LoVo (cell line): ENCODE measurements at places on chromosomes 3 and 15.

DNA sequence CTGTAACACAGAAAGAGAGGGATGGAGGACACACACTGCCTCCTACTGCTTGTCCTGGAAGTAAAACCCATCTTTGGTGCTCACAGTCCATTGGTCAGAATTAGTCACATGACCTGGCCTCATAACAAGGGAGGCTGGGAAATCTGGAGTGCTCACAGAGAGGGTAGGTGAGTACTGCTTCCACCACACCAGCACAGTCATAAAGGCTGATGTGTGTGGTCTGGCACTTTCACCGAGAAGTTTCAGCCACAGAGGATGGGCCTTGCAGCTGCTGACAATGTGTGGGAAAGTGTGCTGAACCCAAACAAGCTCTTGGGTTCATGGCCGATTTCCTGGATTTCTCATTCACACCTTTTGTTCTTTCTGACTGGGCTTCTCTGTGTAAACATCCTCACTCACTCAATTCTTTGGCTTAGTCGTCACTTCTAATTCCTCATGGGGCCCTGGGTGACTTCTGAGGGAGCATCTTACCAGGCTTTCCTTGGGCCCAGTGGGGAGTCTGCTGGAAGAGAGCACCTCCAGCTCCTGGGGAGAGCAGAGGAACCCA lies 100.7 kb downstream of the ASB7 start:
- DNase-seq = no peak

GRCh38 chr3:114405202-114405990 lies 111.6 kb downstream of the TIGIT start:
- DNase-seq = no peak

- DNase-seq = peak; percentile 10
Observed at GRCh38 chr15:100601163-100601562, 821 bp downstream of the LINS1 start.

DNA sequence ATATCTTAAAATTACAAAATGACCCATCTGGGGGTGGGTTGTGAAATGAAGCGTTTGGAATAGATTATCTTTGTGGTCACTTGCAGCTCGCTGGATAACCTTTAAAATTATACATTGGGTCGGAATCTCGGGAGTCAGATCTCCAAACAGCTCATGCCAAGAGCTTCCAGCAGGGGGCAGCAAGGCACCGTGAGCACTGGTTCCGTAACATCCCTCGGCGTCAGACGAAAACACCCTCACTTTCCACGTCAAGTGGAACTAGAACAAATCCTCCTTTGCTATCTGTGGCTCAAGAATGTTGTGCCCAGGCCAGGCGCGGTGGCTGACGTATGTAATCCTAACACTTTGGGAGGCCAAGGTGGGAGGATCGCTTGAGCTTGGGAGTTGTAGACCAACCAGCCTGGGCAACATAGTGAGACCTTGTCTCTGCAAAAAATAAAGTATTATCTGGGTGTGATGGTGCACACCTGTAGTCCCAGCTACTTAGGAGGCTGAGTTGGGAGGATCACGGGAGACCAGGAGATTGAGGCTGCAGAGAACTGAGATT lies 31.1 kb downstream of the UMPS start:
- DNase-seq = peak; percentile 73

DNA sequence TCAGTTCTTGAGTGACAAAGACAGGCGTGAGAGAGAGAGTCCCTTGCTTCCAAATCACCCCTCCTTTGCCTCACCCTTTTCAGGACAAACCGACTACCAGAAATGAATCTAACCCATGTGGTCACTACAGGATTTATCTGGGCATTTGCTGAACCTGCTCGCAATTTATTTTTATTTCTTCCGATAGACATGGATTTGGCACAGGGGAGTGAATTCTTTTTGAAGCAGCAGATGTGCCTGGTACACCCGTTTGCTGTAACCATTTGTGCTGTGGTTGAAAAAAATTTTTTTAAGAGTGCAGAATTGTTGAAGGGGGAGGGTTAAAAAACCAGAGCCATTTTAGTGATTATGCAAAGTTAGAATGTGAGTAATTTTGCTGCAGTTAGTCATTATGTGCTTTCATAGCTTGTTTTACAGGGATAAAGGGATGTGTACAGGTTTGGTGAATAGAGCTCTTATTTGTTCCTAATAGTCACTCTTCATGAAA lies 442.0 kb downstream of the LPP start:
- DNase-seq = no peak

GRCh38 chr3:52204337-52205073 lies 6.5 kb downstream of the ALAS1 start:
- no peak for DNase-seq

- no peak for DNase-seq
Observed at GRCh38 chr15:85333132-85333831, 47.1 kb upstream of the AKAP13 start.

DNA sequence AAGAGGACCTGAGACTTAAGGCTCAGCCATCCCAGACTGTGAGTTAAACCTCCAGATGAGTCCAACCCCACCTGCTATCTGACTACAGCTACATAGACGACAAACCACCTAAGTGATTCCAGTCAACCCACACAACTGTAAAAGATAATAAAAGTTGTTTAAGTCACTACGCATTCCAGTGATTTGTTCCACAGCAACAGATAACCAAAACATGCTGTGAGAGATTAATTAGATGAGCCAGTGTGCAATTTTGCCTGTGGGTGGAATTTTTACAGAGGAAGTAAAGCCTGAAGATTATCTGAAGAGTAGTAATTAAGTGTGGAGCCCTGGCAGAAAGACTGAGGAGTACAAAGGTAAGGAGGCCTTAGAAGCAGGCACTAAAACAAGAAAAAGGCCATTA lies 5.4 kb downstream of the BTBD1 start:
- peak; percentile 34 for DNase-seq

DNA sequence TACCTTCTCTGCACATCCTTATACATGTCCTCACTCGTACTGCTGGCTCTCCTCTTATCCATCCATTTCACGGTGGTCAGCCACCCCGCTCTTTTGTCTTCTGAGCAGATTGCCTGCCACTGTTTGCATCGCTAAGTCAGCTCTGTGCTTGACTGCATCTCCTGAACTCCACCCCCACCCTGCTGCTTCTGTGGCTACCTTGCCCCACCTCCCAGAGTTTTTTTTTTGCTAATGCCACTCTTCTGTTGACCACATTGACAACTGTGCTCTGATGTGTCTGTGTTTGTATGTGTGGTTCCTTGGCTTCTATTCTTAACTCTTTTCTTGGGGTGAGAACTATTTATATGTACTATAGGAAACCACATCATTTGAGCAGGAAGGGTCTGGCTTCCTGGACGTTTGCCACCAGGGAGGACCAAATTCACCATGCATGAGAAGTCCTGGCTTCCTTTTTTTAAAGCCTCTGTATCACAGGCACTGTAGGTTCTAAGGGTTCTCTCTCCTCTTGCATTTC lies 12.8 kb upstream of the MTMR10 start:
- no peak for DNase-seq

GRCh38 chr3:64355401-64355807 lies 130.1 kb upstream of the PRICKLE2 start:
- no peak for DNase-seq

DNA sequence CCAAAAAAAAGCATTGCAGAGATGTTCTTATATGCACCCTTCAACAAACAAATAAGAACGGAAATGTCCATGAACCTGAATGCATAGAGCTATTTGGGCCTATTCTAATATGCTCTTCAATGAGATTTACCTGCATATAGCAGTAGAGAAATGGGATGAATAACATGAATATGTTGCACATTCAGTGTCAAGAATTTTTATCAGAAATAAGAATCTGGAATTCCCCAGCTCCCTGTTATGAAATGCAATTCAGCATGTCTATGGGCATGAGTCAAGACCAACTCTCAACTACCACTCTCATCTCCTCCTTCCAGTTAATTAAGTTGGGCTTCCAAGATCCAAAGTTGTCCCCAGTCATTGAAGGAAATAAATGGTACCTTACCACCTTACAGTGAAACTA lies 133.7 kb upstream of the ALCAM start:
- no peak for DNase-seq

GRCh38 chr15:45831787-45832186 lies 197.0 kb downstream of the SQOR start:
- no peak for DNase-seq

DNA sequence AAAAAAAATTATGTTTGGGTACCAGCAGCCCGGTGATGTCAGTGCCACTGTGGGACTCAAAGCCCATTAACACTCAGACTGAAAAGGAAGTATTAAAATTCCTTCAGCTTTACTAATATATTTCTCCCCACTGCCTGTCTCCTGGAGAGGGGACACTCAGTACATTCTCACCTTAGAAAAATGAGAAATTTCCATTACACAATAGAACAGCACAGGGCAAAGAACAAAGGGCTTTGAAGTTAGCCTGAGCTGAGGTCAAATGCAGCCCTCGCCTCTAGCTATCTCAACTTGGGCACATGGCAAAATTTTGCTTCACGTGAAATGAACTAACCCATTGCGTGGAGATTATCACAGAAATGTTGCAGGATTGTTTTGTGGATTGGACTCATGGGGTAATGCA lies 80.8 kb downstream of the RARB start:
- no peak for DNase-seq

GRCh38 chr3:170354760-170355159 lies 2.8 kb upstream of the SKIL start:
- DNase-seq = no peak

- DNase-seq = peak; percentile 69
Observed at GRCh38 chr15:51162865-51163762, 68.4 kb upstream of the TNFAIP8L3 start.

- no peak for DNase-seq
Observed at GRCh38 chr3:170947018-170947769, 38.8 kb upstream of the EIF5A2 start.

DNA sequence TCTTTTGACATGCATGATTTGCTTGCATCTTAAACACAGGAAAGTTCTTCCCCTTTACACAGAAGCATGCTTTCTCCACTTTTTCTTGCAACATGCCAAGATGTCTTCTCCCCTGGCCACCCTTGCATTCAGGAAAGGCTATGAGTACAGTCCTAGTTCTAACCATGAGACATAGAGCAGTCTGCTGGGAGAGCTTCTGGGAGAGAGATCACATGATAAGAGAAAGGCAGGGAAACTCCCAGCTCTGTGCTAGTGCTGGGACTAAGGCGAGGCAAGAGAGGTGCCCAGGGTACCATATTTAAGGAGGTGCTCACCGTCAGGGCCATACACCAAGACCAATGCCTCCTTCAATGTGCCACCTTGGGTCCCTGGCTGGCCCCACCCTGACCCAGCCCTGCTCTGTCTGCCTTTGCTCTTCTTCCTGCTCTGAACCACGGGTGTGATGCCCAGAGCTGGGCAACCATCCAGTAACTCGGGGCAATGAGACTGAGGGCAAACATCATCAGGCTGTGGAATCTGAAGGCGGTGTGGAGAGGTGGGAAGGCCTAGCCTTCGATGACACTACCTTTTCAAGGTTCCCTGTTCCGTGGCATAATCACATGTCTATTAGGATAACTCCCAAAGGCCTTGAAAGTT lies 77.4 kb upstream of the PRR20G start:
- DNase-seq = no peak

DNA sequence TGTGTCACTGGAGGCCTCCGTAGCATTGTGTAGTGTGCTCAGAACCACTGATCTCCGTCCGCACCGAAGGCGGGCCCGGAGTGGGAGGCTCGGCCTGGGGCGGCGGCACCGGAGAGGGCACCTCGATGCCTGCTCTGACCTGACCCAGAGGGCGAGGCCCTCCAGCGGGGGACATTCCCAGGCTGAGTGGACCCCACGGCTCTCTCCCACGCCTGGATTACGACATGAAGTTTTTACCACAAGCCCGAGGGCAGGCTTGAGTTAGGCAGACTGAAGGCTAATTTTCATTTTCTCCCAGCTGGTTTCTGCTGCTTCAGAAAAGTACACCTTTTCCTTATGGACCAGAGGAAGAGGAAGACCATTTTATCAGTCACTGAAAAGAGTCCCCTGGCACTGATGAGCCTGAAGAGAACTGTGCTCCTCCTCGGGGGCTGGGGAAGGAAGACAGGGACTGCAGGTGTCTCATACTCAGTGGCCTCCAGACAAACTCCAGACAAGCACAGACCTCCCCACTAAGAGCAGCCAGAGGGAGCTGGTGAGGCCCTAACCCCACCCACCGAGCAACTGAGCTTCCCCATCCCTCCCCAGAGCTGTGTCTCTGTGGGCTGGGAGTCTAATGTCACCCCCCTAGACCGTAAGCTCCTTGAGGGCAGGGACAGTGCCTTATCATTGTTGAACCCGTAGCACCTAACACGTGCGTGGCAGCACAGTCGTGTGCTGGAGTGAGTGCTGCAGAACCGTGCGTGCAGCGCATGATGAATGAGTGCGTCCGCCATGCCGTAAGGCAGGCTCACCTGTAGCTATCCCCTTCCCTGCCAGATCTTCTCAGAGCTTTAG lies 74.5 kb upstream of the BLM start:
- DNase-seq = no peak

DNA sequence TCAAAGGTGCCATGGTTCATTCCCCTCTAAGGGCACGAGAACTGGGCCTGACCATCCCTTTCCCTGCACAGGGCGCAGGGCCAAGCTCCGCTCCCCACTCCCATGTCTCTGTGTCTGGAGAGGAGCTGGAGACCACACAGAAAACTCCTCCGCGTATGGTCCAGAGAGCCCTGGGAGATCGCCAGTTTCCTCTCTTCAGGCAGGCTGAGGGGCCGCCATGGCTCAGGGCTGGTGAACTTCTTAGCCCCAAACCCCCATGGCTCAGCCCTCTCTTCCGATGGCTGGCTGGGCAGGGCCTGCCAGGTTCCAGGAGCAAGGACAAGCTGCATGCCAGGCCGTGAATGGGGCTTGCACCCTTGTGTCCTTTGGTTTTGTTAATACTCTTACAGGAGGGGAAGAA lies 52.9 kb downstream of the EXOG start:
- DNase-seq = no peak

GRCh38 chr15:74573987-74574386 lies 33.0 kb downstream of the ARID3B start:
- DNase-seq = no peak

DNA sequence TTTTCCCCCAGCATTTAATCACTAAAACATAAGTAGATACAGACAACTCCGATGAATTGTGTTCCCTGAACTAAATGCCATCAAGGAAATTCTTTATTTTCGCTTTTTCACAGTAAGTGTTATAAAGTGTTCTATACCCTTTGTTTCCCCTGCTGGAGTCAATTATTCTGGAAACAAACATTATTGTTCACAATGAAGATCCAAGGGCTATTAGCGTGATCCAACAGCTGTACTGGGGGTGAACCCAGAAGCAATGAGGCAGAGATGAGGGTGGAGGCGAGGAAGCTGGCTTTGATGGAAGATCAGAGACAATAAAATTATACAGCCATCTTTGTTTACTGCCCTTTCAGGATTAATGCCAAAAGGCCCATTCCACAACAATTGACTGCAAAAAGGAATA lies 250.3 kb upstream of the IGF1R start:
- DNase-seq = no peak

GRCh38 chr15:74283368-74283767 lies 47.2 kb downstream of the CCDC33 start:
- DNase-seq = no peak
